Activated CD4-positive, alpha-beta T cell treated with anti-CD3 and anti-CD28 coated beads for 1 hour (primary cell): ENCODE measurements at places on chromosomes 2 and 18.

GRCh38 chr2:168064011-168064998 lies 183.1 kb downstream of the STK39 start:
- DNase-seq = no peak

- DNase-seq = no peak
These were observed 71.8 kb upstream of the DAPL1 start for GRCh38 chr2:158723181-158723838.

GRCh38 chr2:230043461-230043860 lies 25.3 kb downstream of the SLC16A14 start:
- no peak for DNase-seq

- DNase-seq = no peak
These were observed 10.6 kb upstream of the PROC start for GRCh38 chr2:127407661-127408003.

DNA sequence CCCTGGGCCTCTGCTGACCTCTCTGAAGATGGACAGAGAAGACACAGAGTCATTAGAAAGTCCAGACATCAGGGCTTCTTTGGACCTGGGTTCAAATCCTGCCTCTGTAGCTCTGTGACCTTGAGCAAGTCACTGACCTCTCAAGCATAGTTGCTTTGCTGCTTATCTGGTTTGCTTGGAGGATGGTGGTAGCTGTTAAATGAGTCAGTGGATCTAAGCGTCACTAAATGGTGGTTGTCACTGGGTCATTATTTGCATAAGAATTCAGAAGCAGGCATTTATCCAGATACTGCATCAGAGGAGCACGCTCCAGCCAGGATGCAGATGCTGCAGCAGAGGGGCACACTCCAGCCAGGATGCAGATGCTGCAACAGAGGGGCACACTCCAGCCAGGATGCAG lies 229.2 kb downstream of the GLI2 start:
- DNase-seq = no peak
